AG10803 (cell line): ENCODE measurements at places on chromosomes 11 and 22.

GRCh38 chr11:35855671-35856070 lies 88.2 kb upstream of the LDLRAD3 start:
- no peak for DNase-seq

DNA sequence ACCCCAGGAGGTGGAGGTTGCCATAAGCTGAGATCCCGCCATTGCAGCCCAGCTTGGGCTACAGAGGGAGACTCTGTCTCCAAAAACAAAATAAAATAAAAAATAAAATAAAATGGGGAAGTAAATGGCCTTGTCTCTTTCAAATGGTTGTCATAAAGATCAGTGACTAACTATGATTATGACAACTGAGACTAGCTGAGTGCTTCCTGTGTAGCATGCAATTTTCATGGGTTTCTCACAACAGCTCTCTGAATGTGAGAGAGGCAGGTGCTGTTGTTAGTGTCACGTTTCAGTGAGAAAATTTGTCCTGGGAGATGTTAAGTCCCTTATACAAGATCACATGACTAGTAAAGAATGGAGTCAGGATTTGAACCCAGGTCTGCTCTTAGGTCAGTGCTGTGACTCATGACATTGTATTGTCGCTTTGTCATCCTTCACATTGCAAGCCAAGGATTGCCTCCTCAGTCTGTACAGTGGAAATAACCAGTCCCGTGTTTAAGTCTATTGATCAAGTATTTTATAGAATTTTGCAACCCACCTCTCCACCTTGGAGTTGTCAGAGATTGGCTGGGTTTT lies 163.3 kb upstream of the CCDC90B start:
- no peak for DNase-seq

DNA sequence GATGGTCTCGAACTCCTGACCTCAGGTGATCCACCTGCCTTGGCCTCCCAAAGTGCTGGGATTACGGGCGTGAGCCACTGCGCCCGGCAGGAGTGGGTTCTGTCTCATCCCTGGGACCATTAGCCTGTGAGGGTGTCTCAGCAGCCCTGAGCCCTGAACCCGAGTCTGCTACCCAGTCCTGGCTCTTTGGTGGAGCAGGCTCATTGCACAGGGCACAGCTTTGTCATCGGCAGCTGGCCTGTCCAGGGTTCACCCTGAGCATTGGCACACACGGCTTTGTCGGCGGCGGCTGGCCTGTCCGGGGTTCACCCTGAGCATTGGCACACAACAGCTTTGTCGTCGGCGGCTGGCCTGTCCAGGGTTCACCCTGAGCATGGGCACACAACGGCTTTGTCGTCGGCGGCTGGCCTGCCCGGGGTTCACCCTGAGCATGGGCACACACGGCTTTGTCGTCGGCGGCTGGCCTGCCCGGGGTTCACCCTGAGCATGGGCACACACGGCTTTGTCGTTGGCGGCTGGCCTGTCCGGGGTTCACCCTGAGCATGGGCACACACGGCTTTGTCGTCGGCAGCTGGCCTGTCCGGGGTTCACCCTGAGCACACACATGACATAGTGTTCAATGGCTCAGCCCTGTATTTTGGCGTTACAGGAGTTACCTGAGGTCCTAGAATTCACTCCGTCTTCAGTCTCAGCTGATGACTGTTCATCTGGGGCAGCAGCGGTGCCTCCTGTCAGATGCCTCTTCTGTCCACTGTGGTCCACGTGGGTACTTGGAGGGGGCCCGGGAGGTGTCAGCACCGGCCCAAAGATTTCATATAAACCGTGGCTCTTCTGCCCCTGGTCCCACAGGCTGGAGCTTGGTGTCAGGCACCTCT lies 1082.5 kb downstream of the BRD1 start:
- DNase-seq: no peak

DNA sequence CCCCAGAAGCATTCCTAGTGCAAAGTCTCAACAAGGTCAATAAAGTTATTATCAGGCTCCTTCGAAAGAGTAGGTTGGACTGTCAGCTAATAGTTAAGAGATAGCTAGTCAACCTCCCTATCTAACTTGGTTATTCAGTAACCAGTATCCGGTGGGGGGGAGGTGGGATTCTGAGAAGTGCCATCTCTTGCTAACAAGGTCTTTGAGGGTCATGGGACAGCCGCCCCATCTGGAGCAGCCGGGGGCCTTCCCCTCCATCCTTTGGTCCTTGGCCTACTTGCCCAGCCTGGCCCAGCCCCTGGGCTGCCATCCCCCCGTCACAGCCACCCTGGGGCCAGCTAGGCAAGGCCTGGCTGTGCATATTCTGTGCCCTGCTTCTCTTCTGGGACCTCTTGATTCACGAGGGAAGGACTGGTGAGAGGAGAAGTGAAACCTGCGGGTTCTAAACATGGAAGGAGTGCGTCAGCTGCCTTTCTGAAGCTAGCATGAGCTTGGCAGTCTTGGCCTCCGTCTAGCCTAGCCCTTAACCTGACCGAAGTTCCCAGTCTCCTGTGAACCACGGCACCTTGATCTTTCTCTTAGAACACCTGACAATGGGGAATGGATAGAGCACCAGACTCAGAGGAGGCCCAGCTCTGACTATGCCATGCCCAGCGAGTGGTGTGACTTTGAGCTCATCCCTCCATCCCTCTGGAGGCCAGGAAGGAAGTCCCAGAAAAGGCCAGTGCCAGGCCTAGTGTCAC lies 9.3 kb downstream of the SLC37A2 start:
- no peak for DNase-seq

DNA sequence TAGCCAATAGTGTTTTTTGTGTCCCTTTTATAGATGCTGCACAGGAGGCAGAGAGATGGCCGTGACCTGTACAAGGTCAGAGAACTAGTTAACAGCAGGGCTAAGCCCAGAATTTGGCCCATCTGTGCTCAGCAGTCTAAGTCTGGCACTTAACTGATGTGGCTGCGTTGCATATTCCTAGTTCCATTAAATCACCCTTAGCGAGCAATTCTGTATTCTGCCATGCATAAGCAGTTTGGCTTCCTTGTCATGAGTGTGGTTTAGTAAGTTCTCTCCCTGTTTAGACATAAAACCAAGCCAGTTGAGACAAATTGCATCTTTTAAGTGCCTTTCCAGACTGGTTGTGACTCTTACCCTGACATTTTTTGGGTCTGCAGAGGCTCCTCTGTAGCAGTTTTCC lies 230.6 kb upstream of the TENM4 start:
- no peak for DNase-seq

DNA sequence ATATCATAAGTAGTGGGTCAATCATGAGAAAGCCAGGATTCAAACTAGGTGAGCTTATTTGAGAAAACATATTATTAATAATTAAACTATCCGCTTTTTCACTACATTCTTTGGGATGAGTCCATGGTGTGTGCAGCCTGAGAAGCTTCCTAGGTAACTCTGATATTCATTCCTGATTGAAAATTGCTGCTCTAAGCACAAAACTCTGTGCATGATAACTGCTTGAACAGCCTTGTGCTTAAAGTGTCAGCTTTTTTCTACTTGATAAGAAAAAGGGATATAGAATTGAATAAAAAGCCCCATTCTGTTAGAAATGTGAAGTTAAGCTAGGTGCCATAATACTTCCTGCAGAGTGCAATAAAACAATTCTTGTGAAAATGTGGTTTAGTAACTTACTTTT lies 343.5 kb upstream of the LUZP2 start:
- DNase-seq: no peak

GRCh38 chr11:19499999-19500398 lies 212.6 kb upstream of the NAV2 start:
- peak; percentile 83 for DNase-seq

DNA sequence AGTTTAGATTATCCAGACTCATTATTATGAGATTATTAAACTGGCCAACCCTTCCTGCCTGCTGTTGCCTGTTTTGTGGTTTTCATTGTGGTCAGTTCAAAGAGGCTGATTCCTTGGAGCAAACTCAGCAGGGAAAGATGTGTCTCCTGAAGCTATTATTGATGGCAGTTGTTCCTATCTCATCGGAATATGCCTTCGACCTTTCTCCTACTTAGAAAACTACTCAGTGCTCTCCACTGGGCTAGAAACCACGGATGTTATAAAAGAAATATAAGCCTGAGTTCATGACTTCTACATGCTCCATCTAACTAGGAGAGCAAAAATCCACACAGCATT lies 80.2 kb upstream of the NAV2 start:
- DNase-seq: peak; percentile 32

- DNase-seq: no peak
These were observed 6.6 kb downstream of the HSPA8 start for GRCh38 chr11:123055191-123055901.

DNA sequence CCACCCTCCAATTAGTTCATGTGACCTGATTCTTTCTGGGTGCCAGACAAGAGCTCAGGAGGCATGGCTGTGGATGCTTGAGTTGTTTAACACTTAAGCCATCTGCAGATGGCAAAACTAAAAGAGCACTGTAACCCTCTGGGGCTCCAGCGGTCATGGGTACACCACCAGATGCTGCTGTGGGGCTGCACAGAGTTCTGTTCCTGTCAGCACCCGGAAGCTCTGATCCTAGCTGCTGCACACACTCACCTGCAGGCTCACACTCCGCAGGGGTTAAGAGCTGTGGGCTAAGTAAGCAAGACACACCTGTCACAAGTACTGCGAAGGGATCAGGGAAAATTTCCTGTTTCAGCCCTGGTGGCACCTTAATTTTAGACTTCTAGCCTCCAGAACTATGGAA lies 307.8 kb downstream of the C11orf87 start:
- DNase-seq: no peak

DNA sequence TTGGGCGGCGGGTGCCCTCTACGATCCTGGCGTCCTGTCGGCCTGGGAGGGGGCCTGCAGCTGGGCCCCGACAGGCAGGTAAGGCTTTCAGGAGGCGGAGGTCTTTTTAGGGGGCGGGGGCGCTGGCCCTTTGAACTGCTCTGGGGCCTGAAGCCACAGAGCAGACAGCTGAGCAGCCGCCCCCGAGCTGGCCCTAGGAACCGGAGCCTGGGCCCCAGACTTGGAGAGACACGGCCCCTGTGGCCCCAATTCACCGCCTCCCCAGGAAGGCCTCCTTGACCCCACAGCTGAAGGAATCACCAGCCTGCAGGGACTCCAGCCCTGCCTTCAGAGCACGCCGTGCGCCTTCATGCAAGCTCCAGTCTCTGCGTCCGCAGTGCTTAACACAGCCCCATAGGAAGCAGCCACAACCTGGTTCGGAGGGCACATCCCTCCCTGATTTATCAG lies 618 bp upstream of the CERK start:
- DNase-seq: peak; percentile 50

GRCh38 chr11:130163346-130164220 lies 4.0 kb downstream of the ST14 start:
- DNase-seq: no peak

DNA sequence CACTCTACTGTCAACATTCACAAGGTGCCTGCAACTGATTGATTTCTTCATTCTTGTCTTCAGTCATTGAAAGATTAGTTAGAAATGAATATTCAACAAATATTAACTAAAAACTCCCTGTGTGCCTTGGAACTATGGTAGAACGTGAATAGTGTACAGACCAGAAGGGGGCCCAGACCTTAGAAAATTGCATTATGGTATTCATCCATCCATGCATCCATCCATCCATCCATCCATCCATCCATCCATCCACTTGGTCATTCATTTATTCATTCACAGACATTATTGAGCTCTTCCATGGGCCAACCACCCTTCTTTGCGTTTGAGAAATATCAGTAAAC lies 10.2 kb upstream of the ACCSL start:
- DNase-seq: no peak

DNA sequence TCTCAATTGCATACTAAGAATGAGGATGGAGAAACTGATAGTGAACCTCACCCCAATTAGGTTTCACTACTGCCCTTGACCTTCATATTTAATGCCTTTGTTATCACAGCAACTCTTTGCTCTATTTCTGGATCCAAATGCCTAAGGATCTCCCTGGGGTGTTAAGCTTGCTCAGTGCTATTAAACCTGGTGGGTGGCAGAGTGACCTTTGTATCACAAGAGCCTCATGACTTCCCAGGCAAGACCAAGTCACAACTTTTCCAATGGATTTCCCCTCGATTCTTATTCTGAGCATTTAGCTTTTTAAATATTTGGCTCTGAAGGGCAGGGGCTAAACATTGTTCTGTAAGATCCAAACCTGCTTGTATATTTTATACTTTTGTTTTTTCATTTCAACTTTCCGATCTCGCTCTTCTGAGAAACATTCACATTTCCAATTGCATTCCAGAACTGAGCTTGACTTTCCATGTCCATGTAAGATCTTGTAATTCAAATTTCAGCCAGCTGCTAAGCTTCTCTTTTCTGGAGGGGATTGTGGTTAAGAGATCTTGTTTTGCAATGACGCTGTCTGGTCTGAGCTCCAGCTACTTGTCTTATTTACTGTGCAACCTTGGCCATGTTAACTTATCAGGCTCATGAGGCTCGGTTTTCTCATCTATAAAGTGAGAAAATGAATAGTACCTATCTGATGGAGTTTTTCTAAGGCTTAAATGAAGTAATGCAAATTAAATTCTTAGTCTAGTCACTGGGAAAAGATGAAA lies 6.4 kb upstream of the EHF start:
- DNase-seq: peak; percentile 64

DNA sequence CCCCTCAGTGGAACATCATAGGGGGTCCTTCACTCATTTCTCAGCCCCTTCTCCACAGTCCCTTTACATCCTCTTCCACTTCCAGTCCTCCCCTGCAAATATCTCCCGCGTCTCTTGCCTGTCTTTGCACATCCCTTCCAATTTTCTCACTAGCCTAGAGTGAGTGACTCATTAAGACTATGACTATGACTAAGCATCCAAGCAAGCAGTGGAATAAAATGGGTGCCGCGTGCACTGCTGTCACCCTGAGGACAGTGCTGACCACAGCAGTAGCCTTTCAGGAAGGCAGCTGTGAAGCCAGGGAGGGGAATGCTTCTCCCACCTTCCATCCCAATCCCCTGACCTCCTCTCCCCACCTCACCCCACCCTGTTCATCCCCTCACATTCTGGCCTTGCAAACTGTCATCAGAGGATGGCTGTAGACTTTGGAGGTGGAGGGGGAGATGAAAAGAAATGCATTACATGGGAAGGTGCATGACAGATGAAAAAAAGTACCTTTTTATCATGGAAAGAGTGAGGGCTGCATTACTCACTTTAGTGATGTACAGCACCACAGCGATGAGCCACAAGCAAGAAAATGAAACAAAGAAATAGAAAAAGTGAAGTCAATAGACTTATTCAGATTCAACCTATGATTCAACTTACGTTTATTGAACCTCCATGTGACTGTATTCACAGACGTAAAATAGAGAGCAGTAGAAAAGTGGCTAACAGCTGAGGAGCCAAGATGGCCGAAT lies 948.2 kb downstream of the NTM start:
- DNase-seq: peak; percentile 61

DNA sequence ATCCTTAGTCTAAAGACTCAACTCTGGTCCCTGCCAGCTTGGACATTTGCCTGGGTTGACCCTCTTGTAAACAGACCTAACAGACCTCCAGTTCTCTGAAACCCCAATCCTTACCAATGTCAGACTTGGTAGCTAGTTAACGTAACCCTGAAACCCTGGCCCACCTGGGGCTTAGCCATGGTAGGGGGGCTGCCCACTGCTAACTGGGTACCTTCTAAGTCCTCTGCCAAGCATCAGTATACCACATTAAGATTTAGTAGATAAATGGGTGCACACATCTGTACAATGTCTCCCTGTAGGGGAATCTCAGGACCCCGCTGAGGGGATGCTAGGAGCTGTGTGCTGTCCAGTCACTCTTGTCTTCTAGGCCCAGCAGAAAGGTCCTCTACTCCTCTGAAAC lies 29.9 kb upstream of the TH start:
- no peak for DNase-seq

GRCh38 chr11:59142530-59143507 lies at the start of gene FAM111A:
TSS of gene FAM111A (plus strand) at chr11:59142856. CDS start at chr11:59148873, 6,017 bp downstream.
- DNase-seq: peak; percentile 85
